ENCODE measurements at places on chromosomes 4 and X. TPM values are rescaled to one million over a fixed set of nuclear protein-coding genes. Genes with fewer than 3 reads are reported as not detected.

Gene ETDA
- total RNA-seq, result not detected

Gene RIPPLY1
- total RNA-seq, result not detected

GRCh38 chr4:158299459-158300007, 89.2 kb downstream of the TMEM144 start:
- no peak for DNase-seq

DNA sequence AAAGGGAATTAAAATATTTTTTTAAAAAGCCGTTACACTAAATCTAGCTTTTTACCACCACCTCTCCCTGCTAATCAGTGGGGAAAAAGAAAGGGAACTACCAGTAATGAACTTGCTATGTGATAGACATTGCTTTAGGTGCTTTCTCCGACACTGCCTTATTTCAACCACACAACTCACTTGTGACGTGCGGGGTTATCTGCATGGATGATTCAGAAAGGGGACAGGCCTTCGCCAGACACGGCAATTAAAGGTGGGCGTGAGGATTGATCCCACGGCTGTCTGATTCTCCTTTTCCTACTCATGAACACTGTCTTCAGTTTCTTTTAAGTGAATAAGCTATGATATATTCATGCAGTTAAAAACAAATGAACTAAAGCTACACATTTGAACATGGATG, 882 bp upstream of the CXCR3 start:
- DNase-seq, result no peak

GRCh38 chr4:17155486-17155885, 257.0 kb upstream of the LDB2 start:
- peak; percentile 35 for DNase-seq

DNA sequence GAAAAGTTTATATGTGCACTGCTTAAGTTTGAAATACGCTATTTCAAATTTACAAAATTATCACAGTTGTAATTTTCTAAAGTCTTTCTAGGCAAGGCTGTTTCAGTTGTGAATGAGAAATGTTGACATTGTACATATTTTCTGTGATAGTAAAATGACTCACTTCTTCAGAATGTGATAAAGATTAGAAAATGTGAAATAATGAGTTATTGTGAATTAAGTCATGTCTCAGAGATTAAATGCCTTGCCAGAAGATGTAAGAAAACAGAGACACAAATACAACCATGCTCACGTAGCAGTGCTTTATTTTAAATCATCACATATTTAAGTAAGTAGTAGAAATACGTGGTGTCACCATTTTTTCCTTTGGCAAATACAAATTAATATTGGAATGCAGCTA, 768 bp downstream of the CLCN4 start:
- peak; percentile 38 for DNase-seq
